Activated CD4-positive, alpha-beta T cell treated with anti-CD3 and anti-CD28 coated beads, Interleukin-2, amount 50 U/mL, for 4 hours (primary cell): ENCODE measurements at places on chromosomes 5 and 9.

GRCh38 chr5:135851186-135851914 is 16.9 kb downstream of the SLC25A48 start:
- no peak for DNase-seq

- DNase-seq: no peak
Observed at GRCh38 chr5:142314109-142314508, 10.7 kb downstream of the SPRY4 start.

DNA sequence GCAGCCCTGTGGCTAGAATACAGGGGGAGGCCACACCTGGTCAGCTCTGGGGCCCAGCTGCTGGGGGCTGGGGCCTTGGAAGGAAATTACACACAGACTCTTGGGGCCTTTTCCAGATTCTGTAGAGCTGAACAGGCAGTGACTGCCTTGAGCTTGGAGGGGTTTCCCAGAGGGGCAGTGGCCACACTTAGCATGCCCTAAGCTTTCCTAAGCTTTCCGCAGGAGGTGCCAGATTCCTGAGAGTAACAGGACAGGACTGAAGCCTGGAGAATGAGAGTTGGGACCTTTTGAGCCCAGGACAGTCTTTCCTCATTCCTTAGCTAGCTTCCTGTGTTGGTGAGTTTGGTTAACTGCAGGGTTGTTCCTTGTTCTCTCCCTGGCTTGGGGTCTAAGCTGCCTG is 1.4 kb downstream of the TBC1D13 start:
- no peak for DNase-seq

DNA sequence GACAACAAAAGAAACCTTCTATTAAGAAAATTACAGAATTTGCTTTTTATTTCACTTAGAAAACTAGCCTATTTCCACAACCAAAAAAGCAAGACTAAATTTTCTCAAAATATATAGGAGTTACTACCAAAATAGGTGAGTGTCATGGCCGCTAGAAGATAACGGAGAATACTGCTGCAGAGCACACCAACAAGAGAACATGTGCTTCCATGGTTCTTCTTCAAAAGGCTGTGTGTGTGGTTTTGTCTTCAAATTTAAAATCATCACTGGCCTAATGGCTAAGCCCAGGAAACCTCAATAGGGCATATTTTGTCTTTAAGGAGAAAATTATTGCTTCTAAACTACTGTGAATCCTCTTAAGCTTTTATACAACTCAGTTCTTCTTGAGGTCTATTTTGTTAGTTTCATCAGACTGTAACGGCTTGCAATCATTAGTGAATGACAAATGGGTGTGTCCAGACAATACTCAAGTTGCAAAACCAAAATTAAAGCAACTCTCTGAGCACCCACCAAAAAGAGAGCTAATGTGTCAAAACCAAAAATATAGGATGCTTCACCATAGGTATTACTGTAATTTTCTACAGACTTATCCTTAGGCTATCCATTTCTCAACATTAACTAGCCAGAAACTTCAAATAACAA is 3.3 kb downstream of the SETX start:
- DNase-seq: no peak

DNA sequence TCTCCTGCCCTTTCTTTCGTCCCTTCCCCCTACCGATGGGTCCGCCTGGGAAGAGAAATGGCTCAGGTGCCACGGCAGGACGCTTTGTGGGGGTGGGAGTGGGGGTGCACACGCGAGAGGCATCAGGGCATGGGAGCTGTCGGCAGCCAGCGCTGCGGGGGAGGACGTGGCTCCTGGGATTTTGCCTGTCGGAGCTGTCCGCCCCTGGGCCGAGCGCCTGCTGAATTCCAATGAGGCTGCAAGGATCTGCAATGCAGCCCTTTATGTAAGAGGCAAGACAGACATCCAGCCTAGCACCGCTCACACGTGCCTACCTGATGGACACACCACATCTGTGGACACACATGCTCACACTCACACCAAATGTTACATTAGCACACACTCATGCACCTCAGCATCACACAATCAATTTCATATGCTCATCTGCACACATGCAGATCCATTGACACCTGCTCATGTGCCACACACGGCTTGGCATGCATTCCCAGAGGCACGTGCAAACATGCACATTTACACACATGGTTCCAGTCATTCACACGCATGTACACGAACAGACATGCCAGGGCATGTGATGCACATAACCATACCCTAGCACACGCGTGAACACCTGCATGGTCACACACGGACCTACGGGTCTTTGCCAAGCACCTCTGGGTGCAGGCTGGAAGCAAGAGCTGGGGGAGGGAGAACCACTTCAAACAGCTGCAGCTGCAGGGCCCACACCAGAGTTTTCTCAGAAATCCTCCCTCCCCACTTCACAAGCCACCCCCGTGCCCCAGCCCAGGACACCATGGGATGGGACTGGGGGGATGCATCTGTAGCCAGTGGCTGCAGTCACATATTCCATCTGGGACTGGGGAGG is 1.4 kb downstream of the GRIN1 start:
- no peak for DNase-seq

DNA sequence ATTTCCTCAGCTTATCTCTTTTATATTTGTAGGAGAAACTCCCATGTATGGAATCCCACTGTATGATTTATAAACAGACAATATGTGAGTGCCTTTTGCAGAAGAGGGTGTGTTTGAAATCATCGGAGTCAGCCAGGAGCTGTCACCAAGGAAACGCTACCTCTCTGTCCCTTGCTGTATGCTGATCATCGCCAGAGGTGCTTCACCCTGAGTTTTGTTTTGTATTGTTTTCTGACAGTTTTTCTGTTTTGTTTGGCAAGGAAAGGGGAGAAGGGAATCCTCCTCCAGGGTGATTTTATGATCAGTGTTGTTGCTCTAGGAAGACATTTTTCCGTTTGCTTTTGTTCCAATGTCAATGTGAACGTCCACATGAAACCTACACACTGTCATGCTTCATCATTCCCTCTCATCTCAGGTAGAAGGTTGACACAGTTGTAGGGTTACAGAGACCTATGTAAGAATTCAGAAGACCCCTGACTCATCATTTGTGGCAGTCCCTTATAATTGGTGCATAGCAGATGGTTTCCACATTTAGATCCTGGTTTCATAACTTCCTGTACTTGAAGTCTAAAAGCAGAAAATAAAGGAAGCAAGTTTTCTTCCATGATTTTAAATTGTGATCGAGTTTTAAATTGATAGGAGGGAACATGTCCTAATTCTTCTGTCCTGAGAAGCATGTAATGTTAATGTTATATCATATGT is 18.0 kb upstream of the CTSL start:
- no peak for DNase-seq

DNA sequence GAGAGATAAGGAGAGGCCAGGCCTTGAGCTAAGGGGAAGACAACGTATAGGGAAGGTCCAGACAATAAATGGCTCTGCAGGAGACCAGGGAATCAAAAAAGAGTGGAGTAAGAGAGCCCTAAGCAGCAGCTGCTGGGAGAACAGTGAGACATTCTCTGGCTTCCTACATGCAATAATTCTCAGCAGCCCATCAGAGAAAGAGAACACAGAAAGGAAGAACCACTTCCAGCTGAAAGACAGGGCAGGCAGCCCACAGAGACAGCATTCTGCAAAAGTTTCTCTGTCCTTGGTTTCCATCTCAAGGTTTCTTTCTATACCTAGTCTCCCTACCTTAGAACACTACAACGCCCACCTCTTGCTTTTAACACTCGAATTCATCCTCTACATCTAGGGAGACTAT is 189.9 kb downstream of the DEPDC1B start:
- no peak for DNase-seq

DNA sequence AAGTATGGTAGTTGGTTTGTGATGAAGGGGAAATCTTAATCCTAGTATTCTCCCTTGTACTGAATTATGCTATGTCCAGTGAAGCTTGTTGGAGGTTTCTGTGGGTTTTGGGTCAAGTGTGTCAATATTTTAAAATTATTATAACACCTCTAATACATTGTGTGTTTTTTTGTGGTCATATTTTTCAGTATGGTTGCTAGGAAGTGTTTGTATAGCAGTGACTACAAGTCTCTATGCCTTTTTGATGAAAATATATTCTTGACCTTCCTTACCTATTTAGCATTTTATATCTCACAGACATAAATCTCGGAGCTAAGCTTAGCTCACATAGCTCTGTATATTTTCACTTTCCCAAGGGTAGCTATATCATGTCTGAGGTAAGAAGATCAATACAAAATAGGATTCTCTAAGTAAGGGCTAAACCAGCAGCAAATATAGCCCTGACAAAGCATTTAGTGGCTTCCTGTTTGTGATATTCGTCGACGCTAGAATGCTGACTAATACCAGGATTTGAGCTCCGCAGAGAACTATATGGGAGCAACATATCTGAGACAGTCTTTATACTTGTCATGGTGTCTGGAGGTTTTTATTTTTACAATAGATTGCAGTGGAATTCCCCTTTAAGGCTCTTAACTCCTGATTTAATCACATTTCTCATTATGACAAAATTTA is 82.3 kb downstream of the MACIR start:
- no peak for DNase-seq

DNA sequence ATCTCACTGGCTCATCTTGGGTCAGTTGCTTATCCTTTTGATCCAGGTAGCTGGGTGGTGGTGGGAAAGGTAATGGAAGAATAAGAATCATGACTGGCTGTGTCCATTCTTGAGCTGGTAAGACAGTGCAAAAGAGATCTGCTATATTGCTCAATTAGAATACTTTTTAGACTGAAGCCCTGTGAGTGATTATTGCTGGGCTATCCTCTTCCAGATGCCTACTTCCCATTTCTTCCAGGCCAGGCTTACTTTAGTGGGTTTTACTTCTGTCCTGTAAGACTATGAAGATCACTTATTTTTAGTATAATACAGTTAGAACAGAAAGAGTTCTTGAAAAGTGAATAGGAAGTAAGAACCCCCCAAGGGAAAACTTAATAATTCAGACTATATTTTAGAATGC is 7.2 kb downstream of the MARCHF6 start:
- no peak for DNase-seq

- no peak for DNase-seq
Observed at GRCh38 chr5:96247708-96248107, 185.3 kb downstream of the PCSK1 start.

DNA sequence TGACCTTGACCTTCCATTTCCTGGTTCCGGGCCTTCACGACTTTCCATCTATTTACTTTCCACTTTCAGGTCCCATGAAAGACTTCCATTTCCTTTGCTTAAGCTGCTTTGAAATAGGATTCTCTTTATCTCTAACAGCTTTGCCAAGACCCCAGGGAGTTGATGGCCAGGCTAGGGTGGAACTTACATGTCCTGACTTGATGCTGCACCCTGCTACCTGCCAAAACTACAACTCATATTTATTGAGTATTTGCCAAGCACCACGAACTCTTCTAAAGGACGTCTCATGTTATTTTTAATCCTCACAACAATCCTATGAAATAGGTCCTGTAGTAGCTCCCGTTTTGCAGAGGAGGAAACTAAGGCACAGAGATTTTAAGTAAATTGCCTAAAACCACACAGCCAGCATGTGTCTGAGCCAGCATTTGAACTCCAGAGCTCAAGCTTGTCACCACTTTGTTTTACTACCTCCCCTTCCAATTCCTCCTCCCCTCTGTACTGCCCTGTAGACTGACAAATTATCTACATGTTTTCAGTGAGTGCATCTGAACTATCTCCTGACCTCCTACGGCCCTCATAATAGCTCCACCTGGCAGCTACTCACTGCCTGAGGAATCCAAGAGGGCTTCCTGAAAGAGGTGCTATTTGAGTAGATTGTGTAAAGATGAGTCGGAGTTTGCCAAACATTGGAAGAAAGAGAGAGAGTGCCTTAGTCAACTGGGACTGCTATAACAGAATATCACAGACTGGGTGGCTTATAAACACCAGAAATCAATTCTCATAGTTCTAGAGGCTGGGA is 38.4 kb upstream of the SMIM23 start:
- no peak for DNase-seq

DNA sequence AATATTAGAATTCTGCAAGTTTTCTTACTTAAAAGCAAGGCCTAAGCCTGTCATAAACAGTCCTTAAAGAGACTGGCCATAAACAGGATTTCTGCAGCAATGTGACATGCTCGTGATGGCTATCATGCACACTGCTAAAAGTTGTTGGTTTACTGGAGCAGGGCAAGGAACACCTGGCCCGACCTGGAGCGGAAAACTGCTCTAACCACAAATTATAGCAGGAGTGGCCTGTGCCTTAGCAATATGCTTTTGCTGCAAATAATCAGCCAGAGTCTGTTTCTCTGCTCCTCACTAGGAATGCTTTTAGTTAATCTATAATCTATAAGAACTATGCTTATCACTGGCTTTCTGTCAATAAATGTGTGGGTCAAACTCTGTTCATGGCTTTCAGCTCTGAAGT is 322.9 kb upstream of the RPS23 start:
- DNase-seq: no peak

DNA sequence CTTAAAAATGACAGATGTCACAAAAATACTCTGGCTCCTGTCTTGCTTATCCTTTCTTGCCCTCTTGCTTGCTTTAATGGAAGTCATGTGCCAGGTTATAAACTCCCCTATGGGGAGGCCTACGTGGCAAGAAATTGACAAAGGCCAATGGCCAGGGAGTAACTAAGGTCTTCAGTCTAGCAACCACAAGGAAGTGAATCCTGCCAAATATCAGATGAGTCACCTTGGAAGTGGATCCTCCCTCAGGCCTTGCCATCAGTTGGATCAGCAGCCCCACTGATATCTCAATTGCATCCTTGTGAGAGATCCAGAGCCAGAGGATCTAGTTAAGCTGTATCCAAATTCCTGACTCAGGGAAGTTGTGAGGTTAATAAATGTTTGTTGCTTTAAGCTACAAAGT is 82.8 kb downstream of the CAAP1 start:
- DNase-seq: no peak

DNA sequence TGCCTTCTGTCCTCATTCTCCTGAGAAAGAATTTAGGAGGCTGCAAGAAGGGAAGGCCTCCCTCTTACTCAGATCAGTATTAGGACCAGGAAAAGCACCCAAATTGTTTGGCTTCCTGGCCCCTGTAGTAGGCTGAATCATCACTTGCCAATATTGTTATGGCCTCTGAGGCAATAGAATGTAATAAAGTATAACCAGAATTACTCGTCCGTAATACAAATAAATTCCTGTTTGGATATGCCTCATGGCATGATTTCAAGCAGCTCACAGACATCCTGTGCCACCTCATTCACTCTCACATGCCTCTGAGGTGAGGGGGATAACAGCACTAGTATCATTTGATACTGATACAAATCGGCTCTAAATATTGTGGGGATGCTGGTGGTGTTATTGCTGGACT is 427.3 kb downstream of the ISL1 start:
- DNase-seq: no peak

DNA sequence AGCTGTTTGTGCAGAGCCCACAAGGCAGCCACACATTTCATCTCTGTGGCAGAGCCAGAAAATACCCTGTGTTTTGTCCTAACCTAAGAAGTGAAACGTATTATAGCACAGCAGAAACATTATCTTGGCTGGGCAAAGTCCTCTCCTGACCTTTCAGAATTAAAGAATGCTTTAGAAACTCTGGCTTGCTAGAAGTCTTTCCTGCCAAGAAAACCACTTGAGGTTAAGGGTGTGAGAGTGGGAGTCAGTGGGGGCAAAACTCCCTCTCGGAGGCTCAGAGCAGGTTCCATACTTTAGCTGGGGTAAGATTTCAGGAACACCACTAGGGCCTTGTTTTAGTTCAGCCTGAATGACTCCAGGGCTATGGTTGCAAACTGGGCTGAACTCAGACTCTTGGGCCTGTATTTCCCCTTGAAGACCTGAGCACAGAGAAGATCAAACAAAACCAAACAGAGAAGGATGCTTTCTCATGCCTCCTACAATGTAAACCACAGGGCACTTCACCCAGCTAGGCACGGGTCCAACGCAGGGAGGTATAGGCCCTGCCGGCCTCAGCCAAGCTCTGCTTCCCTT is 48.0 kb downstream of the ZNF366 start:
- DNase-seq: no peak
